ENCODE measurements at places on chromosomes 5 and 9.

DNA sequence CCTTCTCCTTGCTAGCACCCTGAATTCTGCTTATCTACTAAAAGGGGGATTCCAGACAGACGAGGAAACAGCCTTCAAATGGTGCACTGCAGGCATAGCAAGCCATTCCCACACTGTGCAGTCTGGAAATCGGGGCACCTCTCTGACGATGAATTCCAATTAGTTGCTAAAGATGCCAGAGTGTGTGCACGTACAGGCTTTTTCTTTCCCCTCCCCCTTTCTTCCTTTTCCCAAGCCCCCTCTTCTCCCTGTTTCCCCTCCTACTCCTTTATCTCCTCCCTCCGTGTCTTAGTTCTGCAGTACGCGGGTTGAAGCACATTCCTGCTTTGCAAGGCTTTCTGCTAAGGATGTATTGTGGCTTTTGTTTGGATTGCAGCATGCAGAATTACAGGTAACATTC lies at the start of gene GPR21:
Gene GPR21 (plus strand): TSS at position 316 of the 400 bp plus-strand sequence. CDS start 900 bp downstream, outside the sequence.
- peak; percentile 96 for DNase-seq

- DNase-seq, result no peak
Measured at GRCh38 chr9:127140181-127140580, 17.7 kb upstream of the ANGPTL2 start.

- DNase-seq, result no peak
Measured at GRCh38 chr5:129098488-129099183, 4.1 kb downstream of the ISOC1 start.

DNA sequence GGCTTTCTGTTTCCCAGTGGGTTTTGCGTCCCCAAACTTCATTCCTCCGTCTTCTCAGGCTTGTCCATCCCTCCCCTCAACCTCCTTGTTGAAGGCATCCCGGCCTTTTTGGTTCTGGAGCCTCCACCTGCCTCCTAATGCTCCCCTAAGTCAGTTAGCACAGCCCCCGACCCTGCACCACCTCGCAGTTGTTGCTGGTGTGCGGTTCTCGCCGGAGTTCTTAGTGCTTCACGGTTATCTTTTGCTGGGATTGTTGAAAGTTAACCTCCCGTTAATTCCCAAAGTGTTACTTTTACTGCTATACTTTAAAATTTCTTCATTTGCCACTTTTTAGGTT lies 447 bp downstream of the UBLCP1 start:
- DNase-seq, result no peak

DNA sequence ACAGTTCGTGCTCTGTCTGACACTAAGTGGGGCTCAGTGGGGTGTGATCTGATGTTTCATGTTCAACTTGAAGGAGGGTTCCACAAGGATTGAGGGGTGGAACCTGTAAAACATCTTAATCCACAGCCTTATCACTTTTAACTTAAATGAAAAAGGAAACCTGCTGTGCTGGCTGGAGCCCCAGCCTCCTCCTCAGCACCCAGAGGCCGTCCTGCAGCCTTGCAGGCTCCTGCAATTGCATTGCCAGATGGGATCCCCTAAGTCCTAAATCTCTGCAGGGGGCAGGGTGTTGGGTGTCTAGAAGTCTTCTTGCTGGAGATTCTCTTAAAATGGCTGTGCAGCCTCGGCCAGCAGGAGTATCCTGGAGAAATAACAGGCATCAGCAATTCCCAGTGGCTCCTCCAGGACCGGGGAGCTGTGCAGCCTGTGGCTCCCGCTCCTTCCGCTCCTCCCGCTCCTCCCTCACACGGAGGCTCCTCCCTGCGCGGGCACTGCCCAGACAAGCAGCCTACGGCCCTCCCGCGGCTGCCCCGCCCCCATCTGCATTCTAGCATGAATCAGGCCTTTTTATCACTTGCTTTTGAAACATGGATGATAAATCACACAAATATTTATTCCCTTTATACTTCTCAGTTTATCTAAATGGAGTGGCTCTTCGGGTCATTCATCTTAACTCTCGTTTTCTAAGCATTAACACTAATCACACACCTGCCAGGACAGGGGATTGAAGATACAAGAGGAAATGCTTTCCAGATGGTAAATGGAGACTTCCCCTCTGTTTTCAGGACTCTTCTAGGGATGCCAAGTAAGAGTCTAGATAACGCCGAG lies 131.0 kb downstream of the ADAMTS16 start:
- DNase-seq, result peak; percentile 83

GRCh38 chr5:125149110-125149509 lies 402.7 kb upstream of the ZNF608 start:
- no peak for DNase-seq

DNA sequence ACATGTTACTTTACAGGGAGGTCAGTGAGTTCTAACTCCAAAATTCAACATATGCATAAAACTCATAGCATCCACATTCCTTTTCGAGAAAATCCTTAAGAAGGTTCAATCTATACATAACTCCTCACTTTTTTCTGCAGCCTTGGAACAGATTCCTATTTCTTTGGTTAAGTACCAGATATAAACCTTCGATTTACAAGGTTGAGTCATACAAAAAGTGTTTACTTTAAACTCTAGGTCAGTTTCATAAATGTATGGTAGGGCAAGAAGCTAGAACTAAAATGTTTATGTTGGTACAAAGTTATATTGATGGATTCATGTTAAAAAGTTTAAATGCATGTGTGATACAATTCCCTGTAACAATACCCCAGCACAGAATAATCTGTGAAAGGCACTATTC lies 19.4 kb downstream of the CDKN2AIPNL start:
- DNase-seq, result no peak

Measured in spinal cord (tissue), 10 donors.